ENCODE measurements at places on chromosomes 1 and 21. TPM values are rescaled to one million over a fixed set of nuclear protein-coding genes. Genes with fewer than 3 reads are reported as not detected.

The CRYZ gene
- total RNA-seq = 33.5 TPM

The KLHL12 gene
- total RNA-seq = 22.8 TPM

GRCh38 chr1:235366286-235366685 is 941 bp upstream of the TBCE start:
- no peak overlapping the region for H3K27ac ChIP-seq
- H3K36me3 ChIP-seq = no peaks in the 10 kb centered on the region
- H3K4me1 ChIP-seq = peaks cover 2% of the 10 kb centered on the region
- H3K27me3 ChIP-seq = no peaks in the 10 kb centered on the region

DNA sequence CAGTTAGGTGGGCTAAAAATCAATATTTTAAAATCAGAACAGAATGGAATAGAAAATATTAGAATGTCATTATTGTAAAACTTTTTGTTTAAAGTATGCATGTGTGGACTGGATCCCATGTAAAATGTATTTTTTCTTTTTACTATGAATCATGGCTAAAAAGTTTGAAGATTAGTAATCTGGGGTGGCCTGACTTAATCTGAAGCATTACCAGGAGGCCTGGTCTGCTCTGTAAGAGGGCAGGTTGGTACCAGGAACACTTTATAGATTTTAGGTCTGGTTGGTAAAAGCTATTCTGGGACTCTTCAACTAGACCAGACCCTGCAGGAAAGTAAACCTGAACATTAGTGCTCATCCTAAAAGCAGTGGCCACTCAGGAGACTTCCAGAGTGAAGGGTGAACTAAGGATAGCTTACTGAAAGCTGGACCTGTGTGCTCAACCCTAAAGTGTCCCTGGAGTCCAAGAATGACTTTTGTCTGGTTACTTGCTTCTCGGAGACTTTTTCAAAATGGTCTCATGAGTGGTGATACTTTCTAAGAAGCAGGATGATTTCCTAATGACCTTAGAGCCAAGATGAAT is 16.5 kb downstream of the RGL1 start:
- no peak for DNase-seq
- no peak overlapping the region for H3K27ac ChIP-seq
- peaks cover 31% of the 10 kb centered on the region for H3K4me1 ChIP-seq
- H3K4me3 ChIP-seq = no peak overlapping the region
- H3K36me3 ChIP-seq = no peaks in the 10 kb centered on the region

DNA sequence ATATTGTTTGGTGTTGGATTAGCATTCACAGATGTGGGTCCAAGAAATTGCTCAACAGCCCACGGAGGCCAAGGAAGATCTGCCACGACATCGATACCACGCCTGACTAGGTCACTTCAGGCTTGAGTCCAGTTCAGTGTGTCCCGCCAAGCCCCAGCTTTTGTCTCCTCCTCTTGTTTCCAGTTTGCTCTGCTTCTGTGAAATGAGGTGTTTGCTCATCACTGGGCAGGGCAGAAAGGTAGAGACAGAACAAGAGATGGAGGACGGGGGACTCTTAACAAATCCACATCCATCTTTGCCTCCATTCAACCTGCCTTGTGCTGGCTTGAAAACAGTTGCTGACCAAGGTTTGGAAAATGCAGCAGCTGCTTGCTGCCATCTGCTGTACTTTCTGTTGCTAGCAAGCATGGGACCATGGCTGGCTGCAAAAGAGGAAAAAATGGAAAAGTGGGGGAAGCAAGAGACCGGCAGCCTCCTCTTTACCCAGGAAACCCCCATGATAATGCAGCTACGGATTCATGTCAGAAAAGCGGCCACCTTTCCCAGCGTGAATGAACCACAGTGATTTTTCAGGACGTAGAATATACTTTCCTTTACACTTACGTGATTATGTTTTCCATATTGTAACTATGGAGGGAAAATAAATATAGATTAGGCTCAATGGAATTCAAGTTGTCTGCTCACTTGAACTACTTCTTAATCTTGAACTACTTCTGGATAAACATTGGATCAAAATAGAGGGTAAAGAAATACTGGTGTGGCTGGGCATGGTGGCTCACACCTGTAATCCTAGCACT is 80.2 kb upstream of the GREM2 start:
- no peak for DNase-seq
- no peaks in the 10 kb centered on the region for H3K4me1 ChIP-seq
- H3K36me3 ChIP-seq = no peaks in the 10 kb centered on the region
- H3K4me3 ChIP-seq = no peak overlapping the region
- no peaks in the 10 kb centered on the region for H3K27me3 ChIP-seq
- H3K27ac ChIP-seq = no peak overlapping the region

GRCh38 chr1:162197615-162198421 is 128.3 kb downstream of the NOS1AP start:
- no peak overlapping the region for H3K27ac ChIP-seq
- no peaks in the 10 kb centered on the region for H3K27me3 ChIP-seq
- no peak overlapping the region for H3K4me3 ChIP-seq

- no peak for DNase-seq
- no peaks in the 10 kb centered on the region for H3K36me3 ChIP-seq
- H3K27me3 ChIP-seq = peaks cover 9% of the 10 kb centered on the region
- no peak overlapping the region for H3K4me3 ChIP-seq
- H3K4me1 ChIP-seq = no peaks in the 10 kb centered on the region
Measured at GRCh38 chr21:46031484-46031883, 49.9 kb downstream of the COL6A1 start.

- no peak for DNase-seq
- H3K27me3 ChIP-seq = no peaks in the 10 kb centered on the region
- H3K4me3 ChIP-seq = no peak overlapping the region
- H3K36me3 ChIP-seq = no peaks in the 10 kb centered on the region
- no peaks in the 10 kb centered on the region for H3K4me1 ChIP-seq
Measured at GRCh38 chr1:81424061-81424460, 376.7 kb upstream of the ADGRL2 start.

DNA sequence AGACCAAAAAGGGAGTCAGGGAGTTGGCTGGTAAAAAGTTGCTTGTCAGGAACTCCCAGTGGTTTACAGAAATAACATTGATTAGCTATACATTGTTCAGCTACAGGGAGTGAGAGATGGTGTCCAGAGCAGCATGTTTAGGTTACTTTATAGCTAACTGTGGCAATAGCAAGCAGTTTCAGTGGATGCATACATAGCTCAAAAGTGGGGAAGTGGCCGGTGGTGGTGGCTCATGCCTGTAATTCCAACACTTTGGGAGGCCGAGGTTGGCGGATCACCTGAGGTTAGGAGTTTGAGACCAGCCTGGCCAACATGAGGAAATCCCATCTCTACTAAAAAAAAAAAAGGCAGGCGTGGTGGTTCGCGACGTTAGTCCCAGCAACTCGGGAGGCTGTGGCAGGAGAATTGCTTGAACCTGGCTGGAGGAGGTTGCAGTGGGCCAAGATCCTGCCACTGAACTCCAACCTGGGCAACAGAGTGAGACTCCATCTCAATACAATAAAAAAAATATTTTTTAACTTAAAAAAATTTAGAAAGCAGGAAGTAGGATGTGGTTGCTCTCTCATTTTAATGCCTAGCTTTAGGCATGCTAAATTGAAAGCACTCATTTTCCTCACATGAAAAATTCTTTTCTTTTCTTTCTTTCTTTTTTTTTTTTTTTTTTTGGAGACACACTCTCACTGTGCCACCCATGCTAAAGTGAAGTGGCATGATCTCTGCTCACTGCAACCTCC is 109.7 kb downstream of the PPIAL4G start:
- peaks cover 11% of the 10 kb centered on the region for H3K4me1 ChIP-seq
- no peak overlapping the region for H3K27ac ChIP-seq
- no peak overlapping the region for H3K4me3 ChIP-seq
- DNase-seq = no peak
- H3K27me3 ChIP-seq = peaks cover 3% of the 10 kb centered on the region

- no peaks in the 10 kb centered on the region for H3K27me3 ChIP-seq
- H3K27ac ChIP-seq = no peak overlapping the region
- H3K36me3 ChIP-seq = no peaks in the 10 kb centered on the region
Measured at GRCh38 chr1:65508051-65508450, 87.6 kb downstream of the LEPR start.

- no peak for DNase-seq
- no peaks in the 10 kb centered on the region for H3K27me3 ChIP-seq
- no peaks in the 10 kb centered on the region for H3K36me3 ChIP-seq
Measured at GRCh38 chr1:6386371-6386949, 7.1 kb downstream of the ACOT7 start.

GRCh38 chr21:43691801-43692200 is 27.1 kb upstream of the PDXK start:
- H3K27ac ChIP-seq = no peak overlapping the region
- H3K27me3 ChIP-seq = no peaks in the 10 kb centered on the region
- no peaks in the 10 kb centered on the region for H3K4me1 ChIP-seq
- H3K4me3 ChIP-seq = no peak overlapping the region

GRCh38 chr21:37675202-37675801 is 241.0 kb downstream of the KCNJ6 start:
- peaks cover 4% of the 10 kb centered on the region for H3K27me3 ChIP-seq
- H3K36me3 ChIP-seq = no peaks in the 10 kb centered on the region
- no peak overlapping the region for H3K4me3 ChIP-seq
- peak; percentile 48 for DNase-seq
- no peak overlapping the region for H3K27ac ChIP-seq

DNA sequence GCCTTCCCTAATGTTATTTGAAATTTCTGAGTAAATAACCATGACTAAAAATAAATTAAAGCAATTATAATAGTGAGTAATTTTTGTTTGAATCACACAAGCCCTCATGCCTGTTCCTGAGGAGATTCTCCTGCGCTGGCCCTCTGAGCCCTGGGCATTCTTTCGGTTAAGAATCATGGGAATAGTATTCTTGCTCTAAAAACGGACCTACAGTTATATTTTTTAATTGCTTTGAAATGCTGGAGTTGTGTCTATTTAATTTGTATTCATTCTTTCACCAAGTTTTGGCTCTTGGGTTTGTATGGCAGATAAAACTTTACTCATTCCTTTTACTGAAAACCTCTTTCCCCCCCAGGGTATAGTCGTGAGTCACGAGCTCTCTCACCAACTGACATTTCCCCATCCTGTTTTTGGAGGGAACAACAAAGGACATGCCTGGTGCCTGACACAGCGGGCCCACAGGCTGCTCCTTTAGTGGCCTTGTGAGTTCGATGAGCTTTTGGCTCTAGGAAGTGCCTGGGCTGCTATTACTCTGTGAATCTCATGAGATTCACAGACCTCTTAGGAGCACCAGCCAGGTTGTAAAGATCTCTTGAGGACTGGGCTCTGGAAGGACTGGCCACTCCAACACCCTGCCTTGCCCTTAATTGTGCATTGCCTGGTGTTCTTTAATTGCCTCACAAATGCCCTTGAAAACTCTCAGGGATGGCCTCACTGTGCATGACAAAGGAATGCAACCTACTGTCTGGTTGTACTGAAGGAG is 58.6 kb downstream of the DDR2 start:
- H3K27ac ChIP-seq = peak overlapping the region; percentile 64
- no peaks in the 10 kb centered on the region for H3K27me3 ChIP-seq

DNA sequence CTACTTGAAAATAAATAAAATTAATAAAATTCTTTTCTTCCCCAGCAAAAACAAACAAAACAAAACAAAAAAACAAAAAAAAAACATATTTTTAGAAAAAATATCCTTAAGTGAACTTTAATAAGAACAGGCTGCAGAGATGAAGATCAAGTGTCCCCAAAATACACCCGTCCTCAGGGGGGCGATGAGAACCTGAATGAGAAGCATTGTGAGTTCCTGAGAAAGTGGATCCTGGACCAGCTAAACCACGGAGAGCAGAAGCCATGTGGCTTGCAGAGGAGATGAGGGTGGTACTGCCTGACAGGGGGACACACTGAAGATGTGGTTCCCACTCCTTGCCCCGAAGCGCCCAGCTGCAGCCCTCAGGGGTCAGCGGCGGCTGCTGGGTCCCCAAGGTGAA is 89.3 kb downstream of the ITPKB start:
- peak; percentile 68 for DNase-seq
- no peak overlapping the region for H3K27ac ChIP-seq
- H3K27me3 ChIP-seq = no peaks in the 10 kb centered on the region
- no peak overlapping the region for H3K4me3 ChIP-seq
- H3K4me1 ChIP-seq = peaks cover 12% of the 10 kb centered on the region

GRCh38 chr1:168285971-168286927 is 5.6 kb downstream of the TBX19 start:
- DNase-seq = no peak
- H3K27me3 ChIP-seq = no peaks in the 10 kb centered on the region
- peak overlapping the region; percentile 42 for H3K27ac ChIP-seq
- peaks cover 14% of the 10 kb centered on the region for H3K4me1 ChIP-seq
- no peak overlapping the region for H3K4me3 ChIP-seq

- no peak overlapping the region for H3K4me3 ChIP-seq
- H3K27me3 ChIP-seq = no peaks in the 10 kb centered on the region
- no peak overlapping the region for H3K27ac ChIP-seq
- H3K36me3 ChIP-seq = no peaks in the 10 kb centered on the region
Measured at GRCh38 chr1:58515794-58516401, 30.6 kb downstream of the OMA1 start.

DNA sequence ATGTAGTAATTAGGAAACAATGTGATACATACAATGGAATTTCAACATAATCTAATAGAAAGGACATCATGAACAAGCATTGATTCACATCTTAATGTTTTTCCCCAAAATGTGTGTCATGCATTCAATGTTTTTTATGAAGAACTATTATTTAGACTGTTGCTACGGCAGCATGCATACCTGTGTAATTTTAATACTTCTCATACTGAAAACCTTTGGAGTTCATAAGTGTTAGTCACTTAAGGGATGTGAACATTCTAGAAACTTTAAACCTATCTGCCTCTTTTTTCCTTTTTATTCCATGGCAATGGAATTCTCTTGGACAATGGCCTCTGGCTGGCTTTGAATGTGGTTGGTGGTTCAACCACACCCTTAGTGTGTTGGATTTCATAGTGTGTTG is 48.6 kb downstream of the TMPRSS15 start:
- no peak overlapping the region for H3K4me3 ChIP-seq
- no peak for DNase-seq
- H3K36me3 ChIP-seq = no peaks in the 10 kb centered on the region
- no peaks in the 10 kb centered on the region for H3K27me3 ChIP-seq

GRCh38 chr1:161402446-161402845 is 34.8 kb upstream of the CFAP126 start:
- peaks cover 10% of the 10 kb centered on the region for H3K4me1 ChIP-seq
- H3K36me3 ChIP-seq = no peaks in the 10 kb centered on the region
- H3K27me3 ChIP-seq = peaks cover 2% of the 10 kb centered on the region
- DNase-seq = no peak

DNA sequence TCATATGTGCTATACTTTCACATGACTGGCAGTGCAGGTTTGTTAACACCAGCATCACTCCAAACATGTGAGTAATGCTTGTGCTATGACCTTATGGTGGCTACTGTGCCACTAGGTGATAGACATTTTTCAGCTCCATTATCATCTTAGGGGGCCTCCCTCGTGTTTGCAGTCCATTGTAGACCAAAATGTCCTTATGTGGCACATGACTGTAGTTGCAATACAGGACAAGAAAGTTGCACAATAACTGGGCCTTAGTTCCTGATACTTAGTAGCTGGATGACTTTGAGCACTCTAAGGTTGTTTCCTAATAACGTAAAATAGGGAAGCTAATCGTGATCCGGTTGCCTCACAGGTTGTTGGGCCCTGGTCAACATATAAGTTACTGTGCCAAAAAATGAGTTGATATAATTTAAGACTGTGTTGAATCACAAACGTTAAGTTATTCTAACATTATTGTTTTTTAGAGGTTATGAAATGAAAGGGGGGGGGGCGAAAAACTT is 511 bp upstream of the SNX27 start:
- no peak for DNase-seq
- H3K4me1 ChIP-seq = peaks cover 8% of the 10 kb centered on the region
- no peaks in the 10 kb centered on the region for H3K36me3 ChIP-seq
- H3K27me3 ChIP-seq = no peaks in the 10 kb centered on the region
- H3K4me3 ChIP-seq = no peak overlapping the region

- no peak overlapping the region for H3K27ac ChIP-seq
- H3K36me3 ChIP-seq = no peaks in the 10 kb centered on the region
- no peaks in the 10 kb centered on the region for H3K27me3 ChIP-seq
- DNase-seq = no peak
- no peak overlapping the region for H3K4me3 ChIP-seq
Measured at GRCh38 chr1:103958699-103959098, 209.0 kb downstream of the AMY1C start.

Data from endothelial cell of umbilical vein (primary cell).